ENCODE measurements at places on chromosomes 7 and 10.

DNA sequence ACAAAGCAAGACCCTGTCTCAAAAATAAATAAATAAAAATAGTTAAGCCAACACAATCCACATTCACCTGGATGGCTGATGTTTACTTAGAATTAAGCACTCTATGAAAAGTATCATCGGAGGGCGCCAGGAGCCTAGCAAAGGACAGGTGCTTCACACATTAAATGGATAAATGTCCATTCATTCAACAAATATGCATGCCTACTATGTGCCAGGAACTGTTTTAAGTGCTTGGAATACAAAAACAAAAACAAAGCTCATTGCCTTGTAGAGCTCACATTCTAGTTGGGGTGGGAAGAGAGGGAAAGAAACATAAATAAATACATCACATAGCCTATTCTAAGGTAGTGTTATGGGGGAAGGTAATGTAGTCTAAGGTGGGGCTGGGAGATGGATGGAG, 4.1 kb downstream of the BAIAP2L1 start:
- DNase-seq, result no peak

GRCh38 chr7:43637114-43637806, 54.4 kb downstream of the STK17A start:
- DNase-seq, result no peak

GRCh38 chr10:129912166-129912917, 51.7 kb downstream of the EBF3 start:
- DNase-seq, result no peak

DNA sequence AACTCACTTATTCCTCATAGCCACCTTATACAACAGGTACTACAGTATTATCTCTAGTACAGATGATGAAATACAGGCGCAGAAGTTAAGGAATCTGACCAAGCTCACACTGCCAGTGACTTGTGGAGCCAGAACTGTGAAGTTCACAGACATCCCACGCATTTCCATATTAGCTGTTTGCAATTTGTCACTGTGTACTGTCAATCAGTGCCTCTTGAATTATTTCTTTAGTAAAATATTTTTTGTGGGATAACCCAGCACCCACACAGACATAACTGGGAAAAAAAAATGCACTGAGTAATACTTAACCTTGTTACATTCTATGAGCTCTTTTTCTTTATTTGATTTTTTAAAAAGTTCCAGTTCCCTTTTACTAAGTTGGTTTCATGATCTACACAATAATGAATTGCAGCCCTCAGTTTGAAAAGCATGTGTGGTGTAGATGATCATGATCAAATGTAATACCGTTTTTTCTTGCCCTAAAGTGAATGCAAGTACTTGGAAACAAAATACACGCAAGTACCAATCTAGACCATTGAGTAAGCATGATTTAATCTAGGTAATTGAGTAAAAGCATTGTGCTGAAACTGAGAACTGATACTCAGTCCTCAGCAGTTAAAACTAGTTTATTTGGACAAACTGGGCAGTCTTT, 14.1 kb downstream of the CUL1 start:
- DNase-seq, result no peak

DNA sequence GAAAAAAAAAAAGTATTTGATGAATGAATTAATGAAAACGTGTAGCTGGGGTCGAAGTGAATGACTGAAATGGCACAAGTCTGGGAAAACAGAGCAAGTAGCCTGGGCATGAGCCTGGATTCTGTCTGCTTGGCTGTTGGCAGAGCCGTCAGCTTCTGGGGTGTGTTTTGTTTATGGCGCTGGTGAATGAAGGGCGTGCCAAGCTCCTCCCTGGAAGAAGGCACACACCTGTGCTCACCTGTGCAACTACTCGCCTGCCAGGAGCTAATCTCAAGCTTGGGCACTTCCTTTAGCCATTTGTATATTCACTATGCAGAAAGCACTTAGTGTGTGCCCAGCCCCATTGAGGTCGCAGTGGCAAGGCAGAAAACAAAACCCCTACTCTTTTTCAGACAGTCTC, 74.1 kb downstream of the GTF2IRD1 start:
- no peak for DNase-seq

GRCh38 chr7:151392002-151392401, 17.8 kb downstream of the WDR86 start:
- DNase-seq, result no peak

GRCh38 chr10:120824881-120825309, 26.3 kb upstream of the WDR11 start:
- no peak for DNase-seq

GRCh38 chr10:71090801-71091200, 121.6 kb upstream of the UNC5B start:
- DNase-seq, result no peak

DNA sequence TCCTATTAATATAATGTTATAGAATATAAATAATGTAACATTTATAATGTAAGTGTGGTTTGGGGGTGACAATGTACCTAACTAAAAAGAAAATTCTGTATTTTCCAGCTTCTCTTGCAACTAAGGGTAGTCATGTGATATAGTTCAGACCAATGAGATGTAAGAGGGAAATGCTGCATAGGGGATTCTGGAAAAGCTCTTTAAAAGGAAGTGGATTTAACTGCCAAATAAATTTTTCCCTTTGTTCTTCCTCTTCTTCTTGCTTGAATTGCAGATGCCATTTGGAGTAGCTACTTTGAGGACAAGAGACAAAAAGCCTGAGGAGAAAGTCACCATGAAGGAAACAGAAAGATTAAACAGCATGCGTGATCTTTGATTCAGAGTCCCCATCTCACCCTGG, 194.3 kb downstream of the PTEN start:
- no peak for DNase-seq

- no peak for DNase-seq
Observed at GRCh38 chr7:11698384-11698871, 133.6 kb downstream of the THSD7A start.

- no peak for DNase-seq
Observed at GRCh38 chr7:82164813-82165212, 278.8 kb downstream of the CACNA2D1 start.

DNA sequence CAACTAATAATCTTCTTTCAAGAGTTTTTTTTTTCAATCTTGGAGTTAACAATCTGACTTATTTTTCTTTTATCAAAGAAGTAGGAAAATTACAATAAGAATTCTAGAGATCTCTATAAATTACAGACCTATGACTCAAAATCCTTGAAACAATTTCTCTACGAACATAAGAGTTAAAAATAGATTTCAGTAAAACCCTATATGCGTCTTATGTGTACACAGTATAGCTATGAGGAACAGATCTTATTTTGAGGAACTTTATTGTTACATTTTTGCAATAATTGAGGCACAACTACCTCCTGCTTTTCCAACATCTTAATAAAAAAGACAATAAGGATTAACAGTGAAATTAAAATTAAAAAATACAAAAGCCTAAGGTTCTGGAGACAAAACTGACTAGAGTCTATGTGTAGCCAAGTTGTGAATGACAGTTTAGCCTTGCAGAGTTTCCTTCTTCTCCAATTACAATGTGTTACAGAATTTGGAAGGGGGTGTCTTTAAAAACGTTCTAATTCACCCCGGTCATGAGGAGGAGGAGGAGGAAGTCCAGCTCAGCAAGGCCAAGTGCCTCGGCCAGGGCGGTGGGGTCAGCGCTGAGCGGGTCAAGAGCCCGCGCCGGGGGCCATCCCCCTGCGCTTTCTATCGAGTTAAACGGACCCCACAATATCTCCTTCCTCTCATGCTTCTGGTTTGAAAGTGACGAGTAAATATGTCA, 40.5 kb downstream of the AMZ1 start:
- DNase-seq, result no peak

- DNase-seq, result no peak
Observed at GRCh38 chr10:72158176-72158575, 57.6 kb upstream of the ANAPC16 start.

DNA sequence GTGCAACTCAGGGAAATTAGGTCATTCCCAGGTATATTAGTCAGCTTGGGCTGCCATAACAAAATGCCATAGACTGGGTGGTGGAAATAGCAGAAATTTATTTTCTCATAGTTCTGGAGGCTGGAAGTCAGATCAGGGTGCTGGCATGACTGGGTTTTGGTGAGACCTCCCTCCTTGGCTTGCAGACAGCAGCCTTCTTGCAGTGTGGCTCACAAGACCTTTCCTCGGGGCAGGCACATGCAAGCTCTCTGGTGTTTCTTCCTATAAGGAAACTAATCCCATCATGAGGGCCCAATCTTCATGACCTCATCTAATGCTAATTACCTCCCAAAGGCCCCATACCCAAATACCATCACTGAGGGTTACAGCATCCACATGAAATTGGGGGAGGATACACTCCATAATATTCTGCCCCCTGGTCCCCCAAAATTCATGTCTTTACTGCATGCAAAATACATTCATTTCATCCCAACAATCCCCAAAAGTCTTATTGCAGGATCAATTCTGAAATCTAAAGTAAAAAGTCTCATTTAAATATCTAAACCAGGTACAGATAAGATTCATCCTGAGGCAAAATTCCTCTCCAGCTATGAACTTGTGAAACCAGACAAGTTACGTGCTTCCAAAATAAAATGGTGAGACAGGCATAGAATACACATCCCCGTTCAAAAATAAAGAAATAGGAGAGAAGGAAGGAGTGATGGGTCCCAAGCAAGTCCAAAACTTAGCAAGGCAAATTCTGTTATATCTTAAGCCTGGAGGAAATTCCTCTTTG, 17.4 kb upstream of the CBLL1 start:
- no peak for DNase-seq

DNA sequence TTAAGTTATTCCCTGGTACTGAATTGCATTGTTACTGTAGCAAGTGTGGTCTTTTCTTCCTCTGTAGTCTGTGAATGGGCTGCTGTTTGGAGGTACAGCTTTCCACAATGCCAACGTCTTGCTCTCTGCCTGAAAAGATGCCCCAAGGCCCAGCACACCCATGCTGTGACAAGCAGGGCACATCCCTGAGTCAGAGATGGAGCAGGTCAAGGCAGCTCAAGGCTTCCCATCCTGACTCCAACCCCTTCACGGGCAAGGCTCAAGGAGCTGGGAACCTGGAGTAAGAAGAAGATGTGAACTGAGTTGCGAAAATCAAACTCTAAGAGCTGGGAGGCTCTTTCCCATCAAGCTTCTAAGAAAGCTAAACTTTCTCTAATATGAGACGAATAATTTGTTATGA, 27.2 kb downstream of the SVIL start:
- DNase-seq, result no peak

DNA sequence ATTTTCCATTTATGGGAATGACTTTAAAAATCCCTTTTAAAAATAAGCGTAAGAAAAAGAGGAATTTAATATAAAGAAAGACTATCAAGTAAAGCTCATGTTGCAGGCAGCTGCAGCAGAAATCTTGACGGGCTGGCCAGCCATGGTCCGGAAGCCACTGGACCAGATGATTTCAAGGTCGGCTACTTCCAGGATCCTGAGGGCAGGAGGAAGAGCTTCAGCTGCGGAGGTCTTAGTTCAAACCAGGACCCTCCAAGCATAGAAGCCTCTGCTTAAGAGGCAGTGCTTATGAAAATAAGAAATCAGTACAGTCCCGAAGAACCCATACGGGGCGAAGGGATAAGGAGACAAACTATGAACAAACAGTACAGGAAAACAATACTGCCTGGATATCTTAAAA, 220.2 kb upstream of the CELF2 start:
- DNase-seq, result no peak

- DNase-seq, result no peak
Observed at GRCh38 chr7:111424768-111425167, 137.5 kb downstream of the IMMP2L start.

GRCh38 chr10:21744223-21744622, 210.2 kb downstream of the MLLT10 start:
- DNase-seq, result no peak

DNA sequence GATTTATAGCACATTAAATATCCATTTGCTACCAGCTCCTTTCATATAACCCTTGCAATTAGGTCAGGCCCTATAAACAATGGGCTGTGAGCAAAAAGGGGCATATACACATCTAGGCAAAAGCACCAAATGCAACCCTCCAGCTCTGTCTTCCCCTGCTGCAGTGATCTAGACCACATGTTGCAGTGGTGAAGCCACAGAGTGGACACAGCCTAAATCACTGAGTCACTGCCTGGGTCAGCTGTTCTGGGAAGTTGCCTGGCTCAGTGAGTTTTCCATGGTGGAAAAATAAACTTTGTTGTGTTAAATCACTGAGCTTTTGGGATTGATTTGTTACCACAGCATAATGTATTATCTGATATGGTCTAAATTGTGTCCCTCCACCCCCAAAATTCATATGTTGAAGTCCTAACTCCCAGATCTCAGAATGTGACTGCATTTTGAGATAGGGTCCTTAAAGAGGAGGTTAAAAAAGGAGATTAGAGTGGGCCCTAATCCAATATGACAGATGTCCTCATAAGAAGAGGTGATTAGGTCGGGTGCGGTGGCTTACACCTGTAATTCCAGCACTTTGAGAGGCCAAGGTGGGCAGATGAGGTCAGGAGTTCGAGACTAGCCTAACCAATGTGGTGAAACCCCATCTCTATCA, 70.4 kb downstream of the ZFAND4 start:
- no peak for DNase-seq
